Aorta (tissue), 5 donors: ENCODE measurements at places on chromosomes 4 and X.

GRCh38 chr4:148162519-148162918 is 279.7 kb downstream of the NR3C2 start:
- DNase-seq: no peak

DNA sequence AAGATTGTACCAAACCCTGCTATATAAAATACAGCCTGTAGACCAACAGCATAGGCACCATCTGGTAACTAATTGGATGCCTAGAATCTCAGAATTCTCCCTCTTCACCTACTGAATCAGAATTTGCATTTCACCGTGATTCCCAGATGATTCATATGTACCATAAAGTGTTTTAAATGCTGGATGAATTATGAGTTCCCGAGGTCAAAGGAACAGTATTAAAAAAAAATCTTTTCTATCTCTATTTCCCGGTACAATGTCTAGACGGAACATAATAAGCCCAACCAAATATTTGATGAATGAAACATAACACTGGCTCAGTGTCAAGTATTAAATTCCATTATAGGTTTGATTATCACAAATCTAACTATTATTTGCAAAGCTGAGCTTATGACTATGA is 280.0 kb downstream of the ANKRD50 start:
- DNase-seq: no peak

DNA sequence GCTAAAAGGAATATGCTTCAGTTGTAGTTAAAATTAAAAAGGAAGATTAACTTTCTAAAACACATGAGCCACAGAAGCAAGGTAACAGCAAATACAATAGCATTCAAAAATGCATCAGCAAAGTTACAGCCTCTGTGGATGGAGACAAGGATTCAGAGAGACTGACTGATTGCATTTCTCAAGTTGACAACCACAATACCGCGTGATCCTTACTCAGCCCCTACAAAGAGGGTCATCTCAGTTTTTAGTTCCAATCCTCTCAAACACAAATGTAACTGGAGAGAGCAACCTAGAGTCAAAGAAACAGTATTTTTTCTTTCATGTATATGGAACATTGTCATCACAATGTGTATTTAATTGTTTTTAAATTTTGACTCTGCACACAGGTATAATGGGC is 14.2 kb upstream of the C1QTNF7 start:
- DNase-seq: no peak

DNA sequence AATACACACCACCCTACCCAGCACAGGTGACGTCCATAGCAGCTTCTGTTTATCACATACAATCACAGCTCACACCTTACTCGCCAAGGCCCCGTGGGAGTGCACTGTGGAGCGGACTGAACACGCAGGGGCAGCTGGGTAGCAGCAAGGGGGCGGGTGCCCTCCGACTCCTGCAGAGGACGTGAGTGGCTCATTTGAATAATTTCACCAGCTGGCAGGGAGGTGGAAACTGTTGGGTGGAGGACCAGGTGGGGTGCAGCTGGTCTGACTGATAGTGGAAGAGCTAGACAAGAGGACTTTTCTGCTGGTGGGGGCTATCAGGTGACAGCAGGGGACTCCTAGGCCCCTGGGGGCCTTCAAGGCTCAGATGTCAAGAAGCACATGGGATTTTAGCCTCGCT is 16.3 kb downstream of the MAN2B2 start:
- DNase-seq: no peak

GRCh38 chr4:185479507-185479971 is 8.0 kb upstream of the CCDC110 start:
- DNase-seq: no peak

GRCh38 chr4:173859091-173859713 is 329.2 kb upstream of the HAND2 start:
- DNase-seq: no peak

DNA sequence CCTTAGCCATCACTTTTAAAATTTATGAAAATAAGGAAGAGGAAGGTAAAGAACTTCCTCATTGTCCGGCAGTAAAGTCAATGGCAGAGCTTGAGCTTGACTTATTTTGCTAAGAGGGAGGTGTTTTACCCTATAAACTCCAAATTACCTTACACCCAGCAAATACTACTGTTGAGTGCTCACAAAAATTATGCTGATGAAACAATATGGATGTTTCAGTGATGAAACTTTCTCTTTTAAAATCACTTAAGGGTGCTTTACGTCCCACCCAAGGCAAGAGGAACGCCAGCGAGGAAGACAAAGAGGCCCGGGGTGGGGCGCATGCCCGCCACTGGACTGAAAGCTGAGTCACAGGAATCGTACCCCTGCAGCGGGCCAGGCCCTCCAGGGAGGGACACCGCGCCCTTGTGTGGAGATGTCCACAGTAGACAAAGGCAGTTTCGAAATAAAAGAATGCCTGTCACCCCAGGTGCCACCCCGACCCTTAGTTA is 560 bp upstream of the TMSB4X start:
- peak; percentile 81 for DNase-seq

- no peak for DNase-seq
Observed at GRCh38 chr4:184740980-184741391, 7.1 kb upstream of the CENPU start.

- peak; percentile 13 for DNase-seq
Observed at GRCh38 chrX:1444561-1445500, 7.9 kb downstream of the ASMTL start.

- DNase-seq: no peak
Observed at GRCh38 chr4:71267244-71267643, 71.6 kb upstream of the SLC4A4 start.

DNA sequence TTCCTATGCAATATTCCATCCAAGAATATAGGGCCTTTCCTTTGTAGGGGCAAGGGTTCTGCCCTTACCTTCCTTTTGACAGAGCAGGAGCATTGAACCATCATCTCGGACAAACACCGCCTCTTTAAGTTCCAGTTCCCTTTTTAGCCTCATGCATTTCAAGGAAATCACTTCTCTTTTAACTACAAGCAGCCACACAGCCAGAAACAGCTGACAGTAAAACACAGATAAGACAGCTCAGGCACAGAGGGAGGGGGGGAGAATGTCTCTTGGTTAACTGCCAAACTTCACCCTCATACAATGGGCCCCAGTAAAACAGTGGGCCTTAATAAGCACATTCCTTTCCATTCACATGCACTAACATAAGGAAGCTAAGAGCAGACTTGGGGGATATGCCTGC is 648.3 kb downstream of the GABRG1 start:
- no peak for DNase-seq

DNA sequence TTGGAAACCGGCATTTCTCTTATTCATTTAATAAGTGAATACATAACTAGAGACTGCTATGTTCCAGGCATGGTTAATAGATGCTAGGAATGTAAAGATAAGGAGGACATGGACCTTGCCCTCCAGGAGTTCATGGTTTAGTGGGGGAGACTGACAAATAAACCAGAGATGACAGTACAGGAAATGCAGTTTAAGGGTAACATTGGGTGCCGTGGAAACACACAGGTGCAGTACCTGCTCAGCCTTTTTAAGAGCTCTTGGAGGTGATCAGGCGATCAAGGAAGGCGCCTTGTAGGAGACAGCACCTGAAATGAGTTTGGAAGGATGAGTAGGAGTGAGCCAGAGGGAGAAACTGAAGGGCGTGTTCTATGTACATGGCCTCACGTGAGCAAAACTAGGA is 145.8 kb downstream of the AASDH start:
- no peak for DNase-seq

GRCh38 chr4:158001756-158002155 is 171.1 kb downstream of the GASK1B start:
- DNase-seq: no peak

DNA sequence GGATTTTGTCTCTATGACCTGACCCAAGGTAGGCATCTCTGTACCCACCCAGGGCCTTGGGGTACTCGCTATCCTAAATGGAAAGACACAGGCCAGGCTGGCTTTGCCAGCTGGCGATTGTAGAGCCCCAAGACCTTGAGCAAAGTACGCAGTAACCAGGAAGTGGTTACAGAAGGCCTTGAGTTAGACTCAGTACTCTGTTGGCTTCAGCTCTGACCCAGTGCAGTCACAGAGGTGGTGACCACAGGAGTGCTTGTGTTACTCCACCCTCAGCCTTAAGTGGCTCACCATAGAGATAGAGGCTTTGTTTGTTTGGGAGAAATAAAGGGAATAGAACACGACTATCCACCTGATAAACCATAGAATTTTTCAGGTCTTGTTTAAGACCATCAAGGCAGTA is 880.5 kb upstream of the POU3F4 start:
- no peak for DNase-seq

DNA sequence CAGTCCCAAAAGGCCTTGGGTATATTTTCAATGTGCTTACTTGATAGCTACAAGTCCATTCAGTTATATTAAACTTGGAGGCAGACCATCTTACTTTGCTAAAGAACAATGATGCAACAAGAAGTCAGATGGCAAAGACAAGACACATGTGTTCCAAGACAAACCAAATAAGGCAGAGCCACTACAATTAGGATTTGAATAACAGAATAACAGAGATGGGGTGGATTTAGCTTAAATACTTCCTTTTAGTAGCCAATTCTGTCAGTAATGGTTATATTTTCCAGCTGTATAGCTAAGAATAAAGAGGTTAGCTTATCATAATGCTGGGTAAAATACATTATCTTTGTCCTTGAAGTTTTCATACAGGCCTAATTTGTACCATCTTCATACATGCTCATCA is 37.7 kb upstream of the FRAS1 start:
- DNase-seq: no peak

DNA sequence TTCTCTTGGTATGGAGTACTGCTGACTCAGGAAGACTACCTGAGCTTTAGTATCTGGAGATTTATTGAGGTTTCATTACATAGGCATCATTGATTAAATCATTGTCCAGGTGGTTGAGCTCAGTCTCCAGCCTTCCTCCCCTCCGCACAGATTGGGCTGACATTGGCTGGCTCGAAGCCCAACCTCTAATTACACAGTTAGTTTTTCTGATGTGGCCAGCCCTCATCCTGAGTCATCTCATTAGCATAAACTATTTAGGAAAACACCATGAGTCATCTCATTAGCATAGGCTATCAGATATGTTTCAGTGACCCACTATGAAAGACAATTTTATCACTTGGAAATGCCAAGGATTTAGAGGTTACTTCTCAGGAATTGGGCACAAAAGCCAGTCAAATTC is 93.9 kb upstream of the ANKRD50 start:
- no peak for DNase-seq

DNA sequence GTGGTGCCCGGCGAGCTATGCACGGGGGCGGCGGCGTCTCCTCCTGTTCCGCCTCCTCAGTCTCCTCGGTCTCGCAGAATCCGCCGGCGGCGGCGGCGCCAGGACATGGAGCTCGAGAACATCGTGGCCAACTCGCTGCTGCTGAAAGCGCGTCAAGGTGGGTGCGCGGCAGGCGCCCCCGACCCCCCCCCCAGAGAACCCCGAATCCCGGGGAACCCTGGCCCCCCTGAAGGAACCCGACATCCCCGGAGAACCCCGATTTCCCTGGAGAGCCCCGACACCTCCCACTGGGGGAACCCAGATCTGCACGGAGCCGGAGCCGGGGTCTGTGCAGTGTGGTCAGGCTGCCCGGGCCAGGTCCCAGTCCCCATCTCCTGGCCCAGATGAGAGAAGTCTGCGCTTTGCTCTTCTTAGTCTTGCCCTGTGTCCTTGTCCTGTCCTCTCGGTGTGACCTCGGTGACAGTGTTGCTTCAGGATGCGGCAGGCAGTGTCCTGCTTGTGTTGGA is 648 bp downstream of the GRK4 start:
- DNase-seq: no peak

- DNase-seq: no peak
Observed at GRCh38 chr4:184280591-184281071, 63.0 kb upstream of the ENPP6 start.

DNA sequence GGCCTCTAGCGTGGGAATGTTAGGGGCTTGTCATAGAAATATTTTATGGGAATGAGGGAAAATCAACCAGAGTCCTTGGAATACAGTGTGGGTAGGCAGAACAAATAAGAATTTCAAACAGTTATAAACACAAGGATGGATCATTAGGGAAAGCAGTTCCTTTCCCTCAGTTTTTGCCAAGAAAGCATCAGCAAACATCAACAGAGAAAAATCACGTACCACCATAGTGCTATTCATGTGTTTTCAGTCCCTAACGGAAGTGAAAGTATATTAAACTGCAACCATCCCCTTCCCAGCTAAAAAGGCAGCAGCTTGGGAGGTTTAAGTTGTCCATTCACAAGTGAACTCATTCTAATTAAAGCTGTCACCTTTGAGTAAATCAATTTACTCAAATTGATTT is 334.4 kb upstream of the PCDH18 start:
- no peak for DNase-seq

DNA sequence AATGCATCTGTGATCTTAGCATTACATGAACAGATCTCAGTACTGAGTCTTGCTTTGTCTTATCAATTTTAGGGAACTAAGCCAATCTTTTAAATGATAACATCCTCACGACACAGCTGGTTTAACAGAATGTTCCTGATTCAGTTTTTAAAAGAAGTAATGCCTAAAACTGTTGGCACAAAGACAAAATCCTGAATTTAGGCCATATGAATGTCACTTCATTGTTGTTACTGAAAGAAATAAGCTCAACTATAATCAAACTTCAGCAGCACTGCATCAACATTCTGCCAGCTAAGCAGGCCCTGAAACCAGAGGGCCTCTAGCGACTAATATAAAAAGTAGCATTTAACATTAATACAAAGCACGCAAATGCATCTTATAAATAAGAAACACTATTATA is 130.6 kb downstream of the FRYL start:
- no peak for DNase-seq

DNA sequence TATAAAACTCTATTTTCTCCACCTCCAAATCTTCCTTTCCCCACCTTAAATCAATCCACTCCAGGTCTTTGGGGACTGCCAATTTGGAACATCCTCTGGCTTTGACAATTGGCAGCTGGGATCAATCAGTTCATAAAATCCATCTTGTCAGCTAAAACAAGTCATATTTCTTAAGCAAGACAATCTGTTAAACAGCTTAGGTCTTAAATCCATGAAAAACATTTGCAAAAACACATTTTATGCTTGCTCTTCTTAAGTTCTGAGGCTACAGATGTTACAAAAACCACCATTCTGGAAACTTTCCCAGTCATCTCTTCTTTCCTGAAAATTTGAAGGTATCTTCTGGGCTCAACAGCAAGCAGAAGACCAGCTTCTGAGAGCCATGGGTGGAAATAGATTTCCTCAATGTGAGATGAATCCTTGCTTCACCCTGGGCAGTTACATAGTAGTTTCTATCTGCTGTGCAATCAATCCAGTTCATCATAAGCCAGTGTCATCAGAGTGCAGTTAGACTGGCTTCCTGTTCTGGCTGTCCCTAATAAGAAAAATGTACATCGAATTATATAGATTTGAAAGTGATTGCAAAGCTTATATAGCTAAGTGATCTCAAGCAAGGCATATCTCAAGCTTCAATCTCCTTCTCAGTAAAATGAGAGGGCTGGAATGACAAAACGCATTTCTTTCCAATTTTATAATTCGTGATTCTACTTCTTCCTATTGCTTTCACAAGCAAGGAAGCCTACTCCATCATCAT is 402.7 kb upstream of the INTU start:
- DNase-seq: no peak

GRCh38 chr4:84804136-84804535 is 162.4 kb downstream of the WDFY3 start:
- DNase-seq: no peak

GRCh38 chrX:134676436-134676835 is 18.2 kb upstream of the PLAC1 start:
- no peak for DNase-seq
